Smooth muscle cell of the umbilical artery (primary cell): ENCODE measurements at places on chromosomes 6 and 20. TPM values are rescaled to one million over a fixed set of nuclear protein-coding genes. Genes with fewer than 3 reads are reported as not detected.

Gene COQ3
- total RNA-seq = 2.1 and 4.0 TPM in 2 replicates

Gene BMP6
- 2.1 and 69.2 TPM in 2 replicates for total RNA-seq

Gene LTB
- not detected in 2 replicates for total RNA-seq

Gene TRIM15
- total RNA-seq = not detected in 2 replicates

Gene ZNF391
- 1.8 and 2.4 TPM in 2 replicates for total RNA-seq

Gene TSPO2
- not detected in 2 replicates for total RNA-seq

Gene LZTS3
- total RNA-seq = 3.0 and 5.2 TPM in 2 replicates
